NCI-H446 treated with DMSO at 0.1 percent for 48 hours (cell line): ENCODE measurements at places on chromosomes 7 and 10.

DNA sequence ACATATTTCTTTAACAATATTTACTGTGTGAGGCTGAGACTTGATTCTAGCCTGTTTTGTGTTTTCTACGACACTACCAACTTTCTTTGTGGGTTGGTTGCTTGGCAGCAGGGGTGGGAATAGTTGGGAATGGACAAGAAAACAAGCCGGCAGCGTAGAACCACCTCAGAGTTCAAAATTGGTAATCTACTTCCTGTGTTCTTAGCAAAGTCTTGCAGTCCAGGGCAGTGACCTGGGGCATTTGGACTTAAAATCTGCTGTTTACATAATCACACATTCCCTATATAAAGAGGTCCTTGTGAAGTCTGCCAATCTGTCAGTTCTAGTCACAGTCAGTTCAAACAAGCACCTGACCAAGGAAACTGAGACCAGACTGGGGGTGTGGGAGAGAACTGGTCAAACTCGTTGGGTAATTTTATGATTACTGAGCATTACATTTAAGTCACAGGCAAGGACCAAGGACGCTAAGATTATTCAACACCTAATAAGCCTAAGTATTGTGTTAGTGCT is 167.9 kb downstream of the CPEB3 start:
- no peak for DNase-seq

- DNase-seq, result no peak
These were observed 14.8 kb upstream of the ZC3HAV1 start for GRCh38 chr7:139124084-139124914.

DNA sequence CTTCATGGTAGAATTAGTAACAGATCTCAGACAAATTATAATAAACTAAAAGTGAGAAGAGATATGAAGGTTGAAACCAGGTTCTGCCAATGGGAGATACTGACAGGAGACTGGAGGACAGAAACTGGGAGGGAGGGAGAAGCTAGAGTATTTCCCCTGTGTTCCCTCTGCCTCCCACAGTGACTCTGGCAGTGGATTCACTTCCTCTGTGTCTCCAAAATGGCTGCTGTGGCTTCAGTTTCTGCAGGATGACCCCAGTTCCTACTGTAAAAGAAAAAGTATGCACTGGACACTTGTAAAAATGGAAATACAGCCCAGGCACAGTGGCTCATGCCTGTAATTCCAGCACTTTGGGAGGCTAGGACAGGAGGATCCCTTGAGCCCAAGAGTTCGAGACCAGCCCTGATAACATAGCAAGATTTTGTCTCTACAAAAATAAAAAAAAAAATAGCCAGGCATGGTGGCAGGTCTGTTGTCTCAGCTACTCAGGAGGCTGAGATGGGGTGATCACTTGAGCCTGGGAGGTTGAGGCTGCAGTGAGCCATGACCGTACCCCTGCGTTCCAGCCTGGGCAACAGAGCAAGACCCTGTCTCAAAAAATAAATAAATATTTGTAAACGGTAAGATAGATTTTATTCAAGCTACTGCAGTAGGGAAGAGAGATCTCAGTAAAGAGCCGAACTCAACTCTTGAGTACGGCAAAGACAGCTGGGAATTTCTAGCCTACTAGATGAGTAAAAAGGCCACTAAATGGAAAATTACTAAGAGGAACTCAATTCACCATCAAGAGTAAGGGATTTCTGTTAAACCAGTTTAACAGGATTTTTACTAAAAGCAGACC is 156.6 kb upstream of the TRIM24 start:
- DNase-seq, result no peak

- no peak for DNase-seq
These were observed 24.9 kb downstream of the ZNF783 start for GRCh38 chr7:149286811-149287400.

- no peak for DNase-seq
These were observed 145.0 kb downstream of the PRPF18 start for GRCh38 chr10:13731799-13732198.

- DNase-seq, result no peak
These were observed 141.1 kb downstream of the CDK14 start for GRCh38 chr7:90736968-90737939.

GRCh38 chr7:48428091-48428684 is 256.9 kb downstream of the ABCA13 start:
- DNase-seq, result no peak
